ENCODE measurements at places on chromosomes 2 and 18.

- no peak for DNase-seq
Measured at GRCh38 chr2:170006587-170007325, 171.2 kb upstream of the MYO3B start.

DNA sequence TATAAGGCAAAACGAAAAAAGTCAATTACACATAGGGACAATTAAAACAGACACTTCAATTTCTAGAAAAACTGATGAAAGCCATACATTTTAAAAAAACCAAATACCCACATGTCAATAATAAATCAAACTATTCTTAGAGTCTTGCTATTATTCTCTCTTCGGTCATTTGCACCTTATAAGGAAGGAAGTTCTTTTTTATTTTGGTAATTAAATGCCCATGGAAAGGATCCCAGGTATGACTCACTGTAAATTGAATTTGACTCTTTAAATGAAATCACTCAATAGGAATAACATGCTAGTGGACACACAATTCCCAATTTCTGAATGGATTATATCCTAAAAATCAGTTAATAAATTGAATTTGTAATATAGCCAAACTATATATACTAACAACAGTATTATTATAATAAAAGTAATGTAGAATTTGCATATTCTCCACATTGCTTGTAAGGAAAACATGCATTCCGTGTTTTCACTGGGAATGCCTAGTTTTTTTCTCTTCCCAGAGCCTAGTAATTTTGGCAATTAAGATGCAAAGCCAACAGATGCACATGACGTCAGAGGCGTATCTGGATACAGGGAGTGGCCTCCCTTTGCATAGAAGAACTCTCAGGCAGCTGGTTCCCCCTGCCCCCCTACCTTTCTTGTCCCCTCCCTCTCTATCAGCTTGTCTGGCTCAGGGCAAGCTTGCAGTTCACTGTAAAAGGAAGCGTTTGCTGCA lies 153.5 kb upstream of the PGAP1 start:
- peak; percentile 98 for DNase-seq

DNA sequence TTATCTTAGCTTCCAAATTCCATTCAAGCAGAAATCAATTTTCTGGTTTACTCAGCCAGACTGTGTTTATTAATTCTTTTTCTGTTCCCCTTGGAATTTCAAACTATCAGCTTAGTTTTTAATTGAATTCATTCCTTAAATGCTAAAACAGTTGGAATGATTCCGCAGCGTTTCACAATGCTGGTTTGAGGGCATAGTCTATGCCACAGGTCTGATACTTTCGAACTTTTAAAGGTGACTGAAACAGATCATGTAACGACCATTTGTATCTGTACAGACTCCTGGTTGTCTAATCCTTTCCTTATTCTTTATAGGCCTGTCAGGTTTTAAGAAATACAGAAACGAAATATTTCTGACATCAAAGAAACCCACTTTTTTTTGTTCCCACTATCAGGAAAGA lies 45.4 kb downstream of the STPG4 start:
- no peak for DNase-seq

GRCh38 chr18:23203891-23204432 lies 68.7 kb downstream of the CABLES1 start:
- no peak for DNase-seq

DNA sequence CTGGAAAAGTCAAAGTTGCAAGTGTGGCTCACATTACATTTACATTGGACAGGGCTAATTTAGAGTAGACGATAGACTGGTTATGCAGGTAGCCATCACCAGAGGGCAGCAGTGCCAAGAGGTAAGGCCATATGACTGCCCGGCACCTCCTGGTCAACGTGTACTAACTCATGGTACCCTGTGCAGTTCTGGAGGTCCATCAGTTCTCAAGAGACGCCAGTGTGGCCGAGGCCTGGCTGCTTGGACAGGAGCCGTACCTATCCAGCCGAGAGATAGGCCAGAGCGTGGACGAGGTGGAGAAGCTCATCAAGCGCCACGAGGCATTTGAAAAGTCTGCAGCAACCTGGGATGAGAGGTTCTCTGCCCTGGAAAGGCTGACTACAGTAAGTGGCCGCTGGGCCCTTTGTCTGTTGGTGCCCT lies 65.8 kb upstream of the EML6 start:
- peak; percentile 4 for DNase-seq

GRCh38 chr2:7736646-7737305 lies 819.6 kb downstream of the RNF144A start:
- no peak for DNase-seq

- DNase-seq: peak; percentile 54
Measured at GRCh38 chr18:398935-399630, 101.4 kb downstream of the COLEC12 start.

DNA sequence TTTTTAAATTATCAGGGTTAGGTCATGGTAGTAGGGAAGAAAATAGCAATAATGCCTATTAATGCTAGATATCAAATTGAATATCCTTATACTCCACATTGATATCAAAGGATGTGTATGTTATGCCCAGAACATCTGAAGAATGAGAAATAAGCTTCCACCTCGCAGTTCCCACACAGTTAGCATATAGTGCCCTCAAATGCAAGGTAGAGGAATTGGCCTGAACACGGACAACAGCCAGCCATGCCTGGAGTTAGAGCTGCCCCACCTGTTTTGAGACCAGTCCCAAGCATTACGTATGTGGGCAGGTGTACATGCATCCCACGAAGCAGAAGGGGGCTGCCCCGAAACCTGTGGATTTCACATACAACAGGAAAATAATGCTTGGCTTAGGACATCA lies 79.6 kb downstream of the SUMO1 start:
- no peak for DNase-seq

DNA sequence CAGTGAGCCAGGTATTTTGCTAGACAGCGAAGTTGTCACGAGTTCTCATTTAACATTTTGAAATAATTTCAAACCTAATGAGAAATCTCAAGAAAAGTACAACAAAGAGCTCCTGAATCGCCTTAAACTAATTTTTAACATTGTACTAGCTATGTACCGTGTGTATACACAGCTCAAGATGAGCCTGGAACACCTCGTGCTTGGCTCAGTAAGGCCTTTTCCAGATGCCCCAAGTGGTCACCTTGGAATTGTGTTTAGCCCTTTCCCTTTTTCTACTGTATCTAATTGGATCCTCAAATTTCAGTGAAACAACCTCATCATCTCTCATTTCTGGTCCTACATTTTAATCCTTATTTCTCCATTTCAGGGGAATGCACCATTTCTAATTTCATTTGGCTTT lies 7.2 kb downstream of the PTPN4 start:
- DNase-seq: no peak

GRCh38 chr2:10957391-10957790 lies 45.7 kb downstream of the KCNF1 start:
- DNase-seq: no peak

DNA sequence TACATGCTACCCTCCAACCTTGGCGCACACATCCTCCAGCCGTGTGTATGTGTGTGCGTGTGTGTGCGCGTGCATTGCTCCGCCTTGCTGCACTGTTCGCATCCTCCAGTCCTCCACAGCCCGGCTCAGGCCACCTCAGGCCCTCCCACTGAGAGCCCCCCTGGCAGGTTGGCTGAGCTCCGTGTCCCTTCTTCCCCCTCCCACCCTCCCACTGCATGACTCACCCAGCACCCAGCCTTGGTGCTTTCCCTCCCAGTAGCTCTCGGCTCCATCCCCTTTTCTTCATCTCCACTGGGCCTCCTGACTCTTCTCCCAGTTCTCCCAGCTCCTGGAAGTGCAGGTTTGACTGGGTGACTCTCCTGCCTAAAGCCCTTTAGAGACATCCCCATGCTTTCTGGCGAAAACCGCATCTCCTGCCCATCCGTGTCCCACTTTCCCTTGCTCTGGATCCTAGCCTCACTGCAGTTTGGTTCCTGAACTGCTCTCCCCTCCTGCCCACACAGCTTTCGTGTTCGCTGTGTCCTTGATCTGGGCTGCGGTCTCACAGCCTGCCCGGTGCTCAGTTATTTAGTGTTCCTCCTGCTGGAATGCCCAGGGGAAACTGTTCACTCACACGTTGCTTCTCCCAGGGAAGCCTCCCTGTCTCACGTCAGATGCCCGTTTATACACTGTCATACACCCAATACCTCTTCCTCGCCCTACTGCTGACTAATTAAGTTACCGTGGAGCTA lies 4.9 kb downstream of the TMEM177 start:
- peak; percentile 79 for DNase-seq

- DNase-seq: no peak
Measured at GRCh38 chr2:119332953-119333352, 33.7 kb downstream of the C2orf76 start.

DNA sequence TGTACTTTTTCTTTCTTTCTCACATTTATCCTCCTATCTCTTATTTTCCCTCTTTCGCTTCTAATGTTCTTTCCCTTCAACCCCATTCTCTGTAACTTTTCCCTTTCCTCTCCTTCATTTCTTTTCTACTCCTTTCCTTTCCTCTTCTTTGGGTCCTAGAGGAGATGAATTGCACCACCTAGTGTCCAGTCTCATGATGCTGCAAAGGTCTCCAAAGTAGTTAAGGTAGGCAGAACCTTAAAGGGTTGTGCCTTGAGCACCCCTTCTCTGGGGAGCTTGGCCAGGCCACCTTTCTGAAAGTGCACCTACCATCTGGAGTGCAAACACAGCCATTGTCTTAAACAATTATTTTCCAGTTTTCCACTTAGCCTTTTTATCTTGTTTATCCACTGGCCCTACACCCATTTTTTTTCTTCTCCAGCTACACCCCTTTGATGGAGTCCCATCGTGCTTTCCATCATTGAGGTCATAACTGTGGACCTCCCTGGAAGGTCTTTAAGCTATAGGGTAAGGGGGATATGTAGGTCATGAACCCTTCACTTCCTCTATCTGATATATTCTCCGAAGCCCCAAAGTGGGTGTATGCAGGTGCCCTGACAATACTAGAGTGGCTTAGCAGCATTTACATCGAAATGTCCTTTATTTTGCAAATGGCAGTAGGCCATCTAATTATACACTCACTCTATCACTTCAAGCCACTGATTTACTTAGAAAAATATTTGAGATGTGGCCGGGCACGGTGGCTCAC lies 155.9 kb downstream of the ESCO1 start:
- peak; percentile 41 for DNase-seq

DNA sequence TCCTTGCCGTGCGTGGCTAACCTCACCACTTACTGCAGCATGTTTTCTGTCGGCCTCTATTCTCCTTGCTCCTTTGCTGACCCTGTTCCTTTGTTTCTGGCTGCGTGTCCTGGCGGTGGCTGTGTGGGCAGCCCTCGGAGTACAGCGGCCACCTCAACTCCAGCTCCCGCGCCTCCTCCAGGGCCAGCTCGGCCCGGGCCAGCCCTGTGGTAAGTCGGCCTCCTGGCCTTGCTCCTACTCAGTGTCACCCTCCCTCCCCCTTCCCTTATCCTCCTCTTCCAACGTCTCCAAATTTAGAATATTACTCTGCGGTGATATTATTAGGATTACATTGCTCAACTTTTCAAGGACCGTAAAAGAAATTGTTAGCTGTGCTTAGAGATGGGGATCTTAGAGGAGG lies 59.5 kb upstream of the RBM44 start:
- no peak for DNase-seq

GRCh38 chr2:174977364-174977763 lies 27.8 kb downstream of the CHN1 start:
- no peak for DNase-seq

DNA sequence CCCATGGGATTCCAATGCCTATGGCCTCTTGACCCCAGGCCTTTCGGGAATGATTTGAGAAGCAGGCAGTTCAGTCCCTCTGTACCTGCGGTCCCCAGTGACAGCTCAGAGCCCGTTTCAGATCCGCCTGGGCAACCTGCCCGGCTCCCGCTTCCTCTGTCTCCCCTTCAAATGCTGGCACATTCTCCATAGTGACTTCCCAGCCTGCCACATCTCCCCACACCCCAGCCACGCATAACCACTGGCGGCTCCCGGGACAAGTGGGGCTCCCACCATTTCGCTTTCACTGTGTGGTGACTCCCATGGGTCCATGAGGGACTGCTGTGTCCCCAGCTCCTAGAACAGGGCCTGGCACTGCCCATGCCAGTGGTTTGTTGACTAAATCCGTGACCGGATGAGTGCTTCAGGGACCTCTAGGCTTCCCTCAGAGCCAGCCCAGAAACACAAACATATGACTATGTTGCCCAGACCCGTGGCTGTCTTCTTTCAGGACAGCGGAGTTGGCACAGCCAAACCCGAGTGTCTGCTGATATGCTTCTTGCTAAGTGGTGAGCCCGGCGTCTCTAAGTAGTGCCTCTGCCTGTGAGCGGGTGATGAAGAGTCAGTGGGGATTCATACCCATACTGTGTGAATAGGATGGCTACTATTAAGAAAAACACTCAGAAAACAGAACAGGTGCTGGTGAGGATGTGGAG lies 91.2 kb downstream of the GLI2 start:
- no peak for DNase-seq

GRCh38 chr2:39996653-39997080 lies 217.6 kb upstream of the THUMPD2 start:
- DNase-seq: no peak

GRCh38 chr18:59456657-59457056 lies 97.6 kb upstream of the LMAN1 start:
- no peak for DNase-seq

GRCh38 chr18:79630281-79631095 lies 49.1 kb upstream of the CTDP1 start:
- no peak for DNase-seq

DNA sequence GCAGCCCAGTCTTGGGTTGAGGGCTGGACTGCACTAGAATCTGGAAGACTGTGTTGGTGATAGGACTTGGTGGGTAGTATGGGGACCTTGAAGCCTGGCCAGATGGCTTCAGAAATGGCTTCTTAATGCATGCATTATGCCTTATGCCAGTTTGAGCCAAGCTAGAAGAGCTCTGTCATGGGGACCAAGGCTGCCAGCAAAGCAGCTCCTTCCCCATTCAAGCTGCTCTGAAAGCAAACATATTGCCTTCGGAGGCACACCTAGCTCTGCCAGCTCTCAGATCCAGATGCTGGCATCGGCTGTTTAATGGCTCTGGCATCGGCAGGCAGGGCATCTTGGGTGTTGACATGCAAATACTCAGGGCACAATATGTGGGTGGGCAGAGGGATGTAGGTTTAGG lies 59.0 kb upstream of the IGFBP5 start:
- DNase-seq: peak; percentile 15

DNA sequence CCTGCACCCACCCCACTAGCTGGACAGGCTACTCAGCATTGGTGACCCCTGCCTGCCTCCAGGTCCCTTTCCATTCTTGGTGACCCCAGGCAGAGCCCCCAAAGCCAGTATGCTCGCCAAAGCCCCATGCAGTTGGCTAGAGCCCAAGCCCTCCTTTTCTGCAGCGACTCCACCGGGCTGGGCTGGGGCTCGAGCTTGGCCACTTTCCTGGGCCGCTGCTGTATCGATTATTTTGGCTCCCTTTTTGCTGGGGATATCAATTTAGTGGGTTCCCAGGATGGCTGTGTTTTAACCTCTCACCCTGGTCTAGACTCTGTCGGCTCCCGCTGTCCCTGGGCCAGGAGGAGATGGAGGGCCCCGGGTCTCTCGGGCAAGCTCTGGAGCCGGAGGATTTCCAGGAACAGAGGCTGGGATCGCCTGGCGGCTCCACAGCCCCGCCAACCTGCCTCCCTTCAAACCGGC lies 76.0 kb downstream of the SMAD7 start:
- no peak for DNase-seq

GRCh38 chr2:237791977-237792727 lies 6.4 kb upstream of the RBM44 start:
- no peak for DNase-seq
